Left lung (tissue), 14 donors: ENCODE measurements at places on chromosomes 7 and 10. TPM values are rescaled to one million over a fixed set of nuclear protein-coding genes. Genes with fewer than 3 reads are reported as not detected.

GRCh38 chr7:104642560-104642959 is 314.2 kb downstream of the LHFPL3 start:
- DNase-seq, result no peak
- no peaks in the 10 kb centered on the region for H3K4me1 ChIP-seq
- H3K36me3 ChIP-seq, result no peaks in the 10 kb centered on the region
- no peak overlapping the region for H3K27ac ChIP-seq
- H3K4me3 ChIP-seq, result no peak overlapping the region

The CUBN gene
- 4.7 TPM for polyA plus RNA-seq

GRCh38 chr10:88999625-89000024 is 9.0 kb downstream of the FAS start:
- no peaks in the 10 kb centered on the region for H3K27me3 ChIP-seq
- DNase-seq, result no peak

The UCN3 gene
- polyA plus RNA-seq, result 1.1 TPM

DNA sequence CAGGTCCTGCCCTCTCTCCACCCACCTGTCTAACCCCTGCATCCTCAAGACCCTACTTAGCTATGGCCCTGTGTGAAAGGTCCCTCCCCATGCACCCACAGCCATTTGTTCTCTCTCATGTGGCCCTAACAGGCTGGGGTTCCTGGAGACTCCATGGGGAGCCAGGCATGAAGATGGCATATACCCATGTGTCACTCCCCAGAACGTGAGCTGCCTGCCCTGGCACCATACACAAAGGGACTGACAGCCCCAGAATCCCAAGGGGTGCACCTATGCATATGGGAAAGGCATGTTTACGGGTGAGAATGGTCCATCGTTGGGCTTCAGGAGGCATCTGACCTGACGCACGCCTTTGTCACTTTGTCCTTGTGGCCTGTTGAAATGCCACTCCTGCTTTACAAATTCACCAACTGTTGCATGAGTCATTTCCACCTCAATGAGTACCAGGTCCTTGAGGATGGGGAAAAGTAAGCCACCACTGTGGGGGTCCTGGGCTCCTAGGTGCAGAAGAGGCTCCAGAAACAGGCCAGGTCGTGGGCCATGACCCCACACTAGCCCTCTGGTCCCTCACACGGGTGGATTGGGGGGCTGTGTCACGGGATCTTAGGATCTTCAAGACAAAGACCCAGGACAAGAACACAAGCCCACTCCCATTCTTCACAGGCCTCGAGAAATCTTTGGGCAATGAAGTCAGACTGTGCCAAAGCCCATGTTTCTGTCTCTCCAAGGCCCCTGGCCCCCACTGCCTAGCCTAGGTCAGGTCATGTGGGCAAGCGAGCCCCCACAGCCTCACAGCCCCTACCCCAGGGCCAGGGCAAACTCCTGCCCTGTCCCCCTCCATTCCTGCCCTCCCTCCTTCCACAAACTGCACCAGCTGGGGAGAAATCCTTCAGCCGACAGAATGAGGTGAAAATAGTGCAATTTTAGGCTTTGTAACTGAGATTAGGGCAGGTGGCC is 8.6 kb downstream of the GPRIN2 start:
- H3K4me1 ChIP-seq, result no peaks in the 10 kb centered on the region
- DNase-seq, result peak; percentile 63
- H3K27ac ChIP-seq, result no peak overlapping the region
- H3K27me3 ChIP-seq, result no peaks in the 10 kb centered on the region
- H3K4me3 ChIP-seq, result no peak overlapping the region

The RBM20 gene
- polyA plus RNA-seq, result 1.8 TPM

The ERV3-1 gene
- polyA plus RNA-seq, result 75.7 TPM

DNA sequence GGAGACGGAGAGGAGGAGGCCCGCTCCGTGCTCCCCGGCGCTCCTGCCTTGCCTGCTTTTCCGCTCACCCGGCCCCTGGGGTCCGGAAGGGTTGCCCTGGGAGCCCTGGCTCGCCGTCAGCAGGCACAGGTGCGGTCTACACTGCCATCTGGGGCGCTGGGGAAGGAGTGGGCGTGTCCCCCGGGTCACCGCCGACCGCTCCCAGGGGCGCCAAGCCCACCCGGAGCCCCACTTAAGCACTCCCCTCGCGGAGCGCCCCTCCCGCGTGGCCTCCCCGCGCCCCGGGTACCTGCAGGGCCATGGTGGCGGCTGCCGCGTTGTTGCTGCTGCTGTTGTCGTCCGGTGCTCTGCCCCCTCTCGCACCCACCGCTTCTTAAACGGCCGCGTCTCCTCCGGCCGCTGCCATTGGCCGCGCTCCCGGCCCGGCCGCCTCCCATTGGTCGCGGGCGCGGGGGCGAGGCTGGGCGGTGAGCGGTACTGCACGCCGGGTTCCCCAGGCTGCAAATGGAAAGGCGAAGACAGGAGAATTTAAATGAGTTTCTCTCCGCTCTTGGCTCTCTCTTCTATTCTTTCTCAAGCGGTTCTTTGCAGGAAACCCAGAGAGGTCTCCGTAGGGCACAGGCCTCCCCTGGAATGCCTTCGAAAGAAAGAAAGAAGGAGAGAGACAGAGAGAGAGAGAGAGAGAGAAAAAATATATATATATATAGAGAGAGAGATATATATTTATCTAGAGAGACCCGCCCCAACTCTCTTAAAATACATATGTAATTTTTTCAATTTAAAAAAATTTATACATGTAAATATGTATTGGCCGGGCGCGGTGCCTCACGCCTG is at the start of gene ACBD7:
Gene ACBD7 (minus strand): TSS at position 349 of the 834 bp plus-strand sequence. CDS start 48 bp downstream, at position 301.
- H3K27ac ChIP-seq, result no peak within 1 kb of the TSS
- peaks cover 22% of the 10 kb centered on the region for H3K27me3 ChIP-seq
- no peaks in the 10 kb centered on the region for H3K4me1 ChIP-seq
- H3K36me3 ChIP-seq, result no peaks in the 10 kb centered on the region
- peak; percentile 85 for DNase-seq

GRCh38 chr7:107696330-107696946 is 35.8 kb downstream of the SLC26A4 start:
- no peaks in the 10 kb centered on the region for H3K36me3 ChIP-seq
- H3K27me3 ChIP-seq, result no peaks in the 10 kb centered on the region
- H3K4me1 ChIP-seq, result no peaks in the 10 kb centered on the region
- no peak overlapping the region for H3K27ac ChIP-seq
- DNase-seq, result no peak

The GLCCI1 gene
- polyA plus RNA-seq, result 31.3 TPM

The OPALIN gene
- polyA plus RNA-seq, result not detected

The ADAM22 gene
- polyA plus RNA-seq, result 25.3 TPM

The OPN4 gene
- polyA plus RNA-seq, result not detected

The ATRNL1 gene
- polyA plus RNA-seq, result 6.7 TPM

GRCh38 chr7:146702898-146703297 is 586.3 kb downstream of the CNTNAP2 start:
- no peak overlapping the region for H3K27ac ChIP-seq
- H3K36me3 ChIP-seq, result no peaks in the 10 kb centered on the region
- H3K4me1 ChIP-seq, result no peaks in the 10 kb centered on the region
- H3K4me3 ChIP-seq, result no peak overlapping the region
- no peaks in the 10 kb centered on the region for H3K27me3 ChIP-seq

- DNase-seq, result no peak
- H3K27me3 ChIP-seq, result peaks cover 16% of the 10 kb centered on the region
- no peak overlapping the region for H3K27ac ChIP-seq
- no peaks in the 10 kb centered on the region for H3K36me3 ChIP-seq
These were observed 20.8 kb downstream of the GHRHR start for GRCh38 chr7:30984359-30985107.

The CALHM3 gene
- not detected for polyA plus RNA-seq

GRCh38 chr7:70635633-70636032 is 496.3 kb upstream of the GALNT17 start:
- H3K36me3 ChIP-seq, result no peaks in the 10 kb centered on the region
- no peaks in the 10 kb centered on the region for H3K4me1 ChIP-seq
- no peaks in the 10 kb centered on the region for H3K27me3 ChIP-seq
- no peak overlapping the region for H3K27ac ChIP-seq

- H3K27ac ChIP-seq, result no peak overlapping the region
- no peaks in the 10 kb centered on the region for H3K27me3 ChIP-seq
- no peak overlapping the region for H3K4me3 ChIP-seq
- no peak for DNase-seq
- no peaks in the 10 kb centered on the region for H3K4me1 ChIP-seq
- H3K36me3 ChIP-seq, result no peaks in the 10 kb centered on the region
These were observed 356.5 kb upstream of the MTPN start for GRCh38 chr7:136333636-136334035.

DNA sequence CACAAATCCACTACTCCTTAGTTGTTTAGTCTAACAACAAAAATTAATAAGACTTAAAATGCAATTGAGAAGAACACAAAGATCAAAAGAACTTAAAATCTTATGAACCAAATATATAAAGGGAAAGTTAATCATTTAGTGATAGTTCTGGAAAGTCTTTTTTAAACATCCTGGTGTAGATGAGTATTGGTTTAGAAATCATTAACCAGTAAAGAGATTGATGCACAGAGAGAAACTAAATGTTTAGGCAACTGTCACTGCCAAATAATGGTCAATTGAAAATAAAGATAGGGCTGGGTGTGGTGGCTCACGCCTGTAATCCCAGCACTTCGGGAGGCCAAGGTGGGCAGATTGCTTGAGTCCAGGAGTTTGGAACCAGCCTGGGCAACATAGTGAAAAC is 44.9 kb downstream of the SP8 start:
- no peaks in the 10 kb centered on the region for H3K27me3 ChIP-seq
- H3K27ac ChIP-seq, result no peak overlapping the region
- no peaks in the 10 kb centered on the region for H3K36me3 ChIP-seq

The LRRC17 gene
- 179 TPM for polyA plus RNA-seq

GRCh38 chr7:1758028-1758858 is 88.2 kb downstream of the ELFN1 start:
- H3K27me3 ChIP-seq, result no peaks in the 10 kb centered on the region
- no peaks in the 10 kb centered on the region for H3K4me1 ChIP-seq
- H3K4me3 ChIP-seq, result no peak overlapping the region
- H3K36me3 ChIP-seq, result no peaks in the 10 kb centered on the region
- H3K27ac ChIP-seq, result no peak overlapping the region

The LAMB4 gene
- 0.23 TPM for polyA plus RNA-seq

The NSUN5 gene
- polyA plus RNA-seq, result 19.2 TPM

GRCh38 chr10:15369256-15370211 is 1.6 kb downstream of the FAM171A1 start:
- H3K27ac ChIP-seq, result no peak overlapping the region
- peak overlapping the region; percentile 50 for H3K4me3 ChIP-seq
- no peak for DNase-seq
- no peaks in the 10 kb centered on the region for H3K36me3 ChIP-seq
- peaks cover 14% of the 10 kb centered on the region for H3K4me1 ChIP-seq

- no peak overlapping the region for H3K27ac ChIP-seq
- DNase-seq, result no peak
- no peaks in the 10 kb centered on the region for H3K4me1 ChIP-seq
- no peaks in the 10 kb centered on the region for H3K36me3 ChIP-seq
These were observed 25.6 kb downstream of the CTNNA3 start for GRCh38 chr10:67670401-67670800.

DNA sequence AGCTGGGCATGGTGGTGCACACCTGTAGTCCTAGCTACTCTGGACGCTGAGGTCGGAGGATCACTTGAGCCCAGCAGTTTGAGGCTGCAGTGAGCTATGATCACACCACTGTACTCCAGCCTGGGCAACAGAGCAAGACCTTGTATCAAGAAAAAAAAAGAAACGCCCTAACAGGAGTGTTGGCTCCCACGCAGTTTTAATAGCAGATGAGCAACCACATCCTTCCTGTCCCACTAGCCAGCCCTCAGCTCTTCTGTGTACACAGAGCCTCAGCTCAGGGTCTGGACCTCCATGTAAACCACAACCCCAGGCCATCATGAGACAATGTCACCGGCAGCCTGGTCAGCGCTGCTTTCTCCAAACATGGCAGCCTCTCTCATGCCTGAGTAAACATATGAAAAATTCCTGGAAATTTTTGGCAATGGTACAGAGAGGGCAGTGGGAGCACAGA is 108.2 kb downstream of the PIP4K2A start:
- H3K27ac ChIP-seq, result peak overlapping the region; percentile 88
- H3K4me1 ChIP-seq, result no peaks in the 10 kb centered on the region
- DNase-seq, result no peak
- no peak overlapping the region for H3K4me3 ChIP-seq
- no peaks in the 10 kb centered on the region for H3K27me3 ChIP-seq

GRCh38 chr7:115332691-115333090 is 410.8 kb downstream of the MDFIC start:
- H3K4me1 ChIP-seq, result no peaks in the 10 kb centered on the region
- no peak overlapping the region for H3K4me3 ChIP-seq
- H3K27me3 ChIP-seq, result no peaks in the 10 kb centered on the region
- DNase-seq, result no peak
- H3K36me3 ChIP-seq, result no peaks in the 10 kb centered on the region
- no peak overlapping the region for H3K27ac ChIP-seq

DNA sequence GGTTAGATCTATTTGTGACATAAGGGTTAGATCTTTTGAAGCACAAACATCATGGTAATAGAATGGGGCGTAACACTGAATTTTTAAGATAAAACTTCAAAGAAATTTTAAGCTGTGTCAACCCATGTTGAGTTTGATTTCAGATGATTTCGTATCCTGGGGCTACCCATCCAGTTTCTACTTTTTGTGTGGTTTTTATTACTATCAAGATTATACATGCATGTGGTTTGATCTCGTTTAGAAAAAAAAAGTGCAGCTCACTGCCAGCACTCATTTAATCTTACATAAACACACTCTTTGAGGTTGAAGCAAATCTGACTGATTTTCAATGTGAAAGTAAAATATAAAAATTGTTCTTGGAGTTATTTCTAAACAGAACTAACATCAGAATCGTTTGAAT is 140.8 kb upstream of the GRB10 start:
- H3K27me3 ChIP-seq, result no peaks in the 10 kb centered on the region
- no peak overlapping the region for H3K27ac ChIP-seq
- no peaks in the 10 kb centered on the region for H3K36me3 ChIP-seq
- DNase-seq, result no peak
- no peaks in the 10 kb centered on the region for H3K4me1 ChIP-seq

The TUBAL3 gene
- 0.10 TPM for polyA plus RNA-seq

DNA sequence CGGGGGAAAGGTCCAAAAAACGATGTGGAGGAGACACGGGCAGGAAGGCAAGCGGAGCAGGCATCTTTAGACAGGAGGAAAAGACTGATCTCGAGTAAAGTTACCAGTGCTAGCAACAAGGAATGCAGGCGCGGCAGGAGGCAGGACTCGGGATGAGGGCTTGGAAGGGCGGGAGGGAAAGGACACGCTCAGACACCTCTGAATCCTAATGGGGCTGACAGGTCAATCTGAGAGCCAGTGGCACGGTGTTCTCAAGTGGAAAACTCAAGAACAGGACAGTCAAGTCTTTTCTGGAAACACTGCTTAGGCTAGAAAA is 155.3 kb upstream of the COBL start:
- H3K36me3 ChIP-seq, result no peaks in the 10 kb centered on the region
- no peak for DNase-seq
- no peaks in the 10 kb centered on the region for H3K4me1 ChIP-seq
- no peak overlapping the region for H3K27ac ChIP-seq
- peaks cover 35% of the 10 kb centered on the region for H3K27me3 ChIP-seq
- H3K4me3 ChIP-seq, result no peak overlapping the region

The ZNF12 gene
- polyA plus RNA-seq, result 36.6 TPM
